ENCODE measurements at places on chromosomes 1 and 21.

DNA sequence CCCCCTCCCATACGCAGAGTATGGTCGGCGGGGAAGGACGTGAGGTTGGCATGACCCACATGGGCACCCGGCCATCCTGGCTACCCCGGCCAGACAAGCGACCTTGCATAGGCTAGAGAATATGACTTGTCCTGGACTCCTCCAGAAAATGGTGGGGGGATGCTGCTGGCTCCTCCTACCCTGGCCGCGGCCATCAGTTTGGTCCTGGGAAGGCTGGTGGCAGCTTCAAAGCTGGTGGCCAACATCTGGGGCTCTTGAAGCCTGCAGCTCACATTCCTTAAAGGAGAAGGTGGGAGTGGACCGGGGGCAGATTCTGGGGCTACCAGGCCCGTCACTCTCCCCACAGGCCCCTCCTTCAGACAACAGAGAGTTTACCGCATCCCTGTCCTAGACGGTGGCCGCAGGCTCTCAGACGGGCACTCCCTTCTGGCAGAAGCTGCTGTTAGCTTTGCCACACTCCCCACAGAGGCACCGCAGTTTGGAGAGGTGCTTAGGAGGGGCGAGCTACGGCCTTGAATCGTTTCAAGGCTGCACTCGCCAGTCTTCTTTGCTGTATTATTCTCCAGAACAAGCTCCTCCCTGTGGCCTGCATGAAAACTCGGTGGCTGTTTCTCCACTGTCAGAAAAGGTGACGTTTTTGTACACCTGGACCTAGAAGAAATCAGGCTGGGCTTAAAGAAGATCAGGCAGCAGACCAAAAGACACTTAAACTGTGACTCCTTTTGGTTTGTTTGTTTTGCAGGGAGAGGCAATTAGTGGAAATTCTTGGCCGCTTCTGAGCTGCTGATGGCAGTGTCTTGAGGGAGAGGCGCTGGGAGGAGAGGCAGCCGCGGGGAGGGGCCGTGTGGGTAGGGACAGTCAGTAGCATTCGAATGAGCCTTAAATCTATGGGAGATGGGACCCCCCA lies 68.0 kb downstream of the RUNX3 start:
- no peak for DNase-seq

- DNase-seq = no peak
These were observed 731 bp downstream of the EFNA4 start for GRCh38 chr1:155064111-155064831.

- DNase-seq = no peak
These were observed 5.8 kb downstream of the OR6P1 start for GRCh38 chr1:158564608-158565007.

GRCh38 chr1:44620072-44620471 lies 54.2 kb downstream of the TMEM53 start:
- no peak for DNase-seq

GRCh38 chr1:146013559-146013922 lies 8.0 kb downstream of the HJV start:
- no peak for DNase-seq

GRCh38 chr21:38696579-38696978 lies 109.2 kb upstream of the ETS2 start:
- DNase-seq = no peak

DNA sequence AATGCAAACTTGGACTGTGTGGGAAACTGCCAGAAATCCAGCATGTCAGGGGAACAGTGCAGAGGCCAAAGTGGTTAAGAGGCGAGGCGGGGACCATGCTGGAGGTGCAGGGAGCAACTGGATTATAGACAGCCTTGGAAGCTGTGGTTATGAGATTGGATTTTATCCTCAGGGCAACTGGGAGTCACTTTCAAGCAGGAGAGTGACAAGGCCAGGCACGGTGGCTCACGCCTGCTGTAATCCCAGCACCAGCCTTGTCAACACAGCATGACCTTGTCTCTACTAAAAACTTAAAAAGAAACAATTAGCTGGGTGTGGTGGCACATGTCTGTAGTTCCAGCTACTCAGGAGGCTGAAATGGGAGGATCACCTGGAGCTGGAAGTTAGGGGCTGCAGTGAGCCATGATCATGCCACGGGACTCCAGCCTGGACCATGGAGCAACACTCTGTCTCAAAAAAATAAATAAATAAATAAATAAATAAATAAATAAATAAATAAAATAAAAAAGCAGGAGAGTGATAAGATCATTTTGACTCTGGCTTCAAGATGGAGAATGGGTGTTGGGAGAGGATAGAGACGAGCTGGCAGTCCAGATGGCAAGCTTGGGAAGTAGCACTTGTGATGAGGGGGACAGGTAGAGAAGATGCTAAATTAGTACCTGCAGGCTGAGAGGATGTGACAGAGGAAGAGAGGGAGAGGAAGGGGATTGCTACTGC lies 3.5 kb downstream of the HAPLN2 start:
- no peak for DNase-seq

- no peak for DNase-seq
These were observed 27.9 kb downstream of the MORC3 start for GRCh38 chr21:36347962-36348328.

- no peak for DNase-seq
These were observed 242.3 kb downstream of the LMX1A start for GRCh38 chr1:165114022-165114888.

DNA sequence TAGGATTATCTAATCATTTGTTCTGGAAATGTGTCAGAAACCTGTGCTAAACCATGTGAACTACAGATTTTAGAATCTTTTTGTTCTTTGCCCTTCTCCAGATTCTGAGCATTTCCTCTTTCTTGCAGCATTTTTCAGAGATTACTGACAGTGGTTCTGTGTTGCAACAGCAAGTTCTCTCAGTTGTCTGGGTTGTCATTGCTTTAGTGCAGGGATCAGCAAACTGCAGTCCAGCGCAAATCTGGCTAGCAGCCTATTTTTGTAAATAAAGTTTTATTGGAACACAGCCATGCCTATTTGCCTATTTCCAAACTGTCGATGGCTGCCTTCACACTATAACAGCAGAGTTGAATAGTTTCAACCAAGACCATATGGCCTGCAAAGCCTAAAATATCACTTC lies 66.3 kb upstream of the LRRC8D start:
- no peak for DNase-seq

GRCh38 chr21:43971201-43971991 lies 40.7 kb upstream of the TRAPPC10 start:
- no peak for DNase-seq

- no peak for DNase-seq
These were observed 14.2 kb upstream of the MYOM3 start for GRCh38 chr1:24126018-24126671.

DNA sequence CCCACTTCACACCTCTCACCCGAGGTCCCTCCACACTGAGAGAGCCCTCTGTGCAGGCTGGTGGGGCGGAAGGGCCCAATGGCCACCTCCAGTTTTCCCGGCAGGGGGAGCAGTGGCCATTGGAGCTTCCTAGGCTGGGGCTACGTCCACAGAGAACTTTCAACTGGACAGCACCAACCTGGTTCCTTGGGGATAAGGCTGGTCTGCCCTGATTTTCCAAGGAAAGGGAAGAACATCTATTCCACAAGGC lies 20.3 kb upstream of the LAPTM5 start:
- DNase-seq = no peak

- DNase-seq = no peak
These were observed 34.1 kb downstream of the BMP8A start for GRCh38 chr1:39525366-39526165.

- no peak for DNase-seq
These were observed 148.4 kb downstream of the PSMG1 start for GRCh38 chr21:39034590-39035536.

GRCh38 chr1:86487131-86487810 lies 18.5 kb downstream of the CLCA1 start:
- DNase-seq = no peak

GRCh38 chr21:29205988-29206387 lies 75.5 kb downstream of the MAP3K7CL start:
- no peak for DNase-seq

DNA sequence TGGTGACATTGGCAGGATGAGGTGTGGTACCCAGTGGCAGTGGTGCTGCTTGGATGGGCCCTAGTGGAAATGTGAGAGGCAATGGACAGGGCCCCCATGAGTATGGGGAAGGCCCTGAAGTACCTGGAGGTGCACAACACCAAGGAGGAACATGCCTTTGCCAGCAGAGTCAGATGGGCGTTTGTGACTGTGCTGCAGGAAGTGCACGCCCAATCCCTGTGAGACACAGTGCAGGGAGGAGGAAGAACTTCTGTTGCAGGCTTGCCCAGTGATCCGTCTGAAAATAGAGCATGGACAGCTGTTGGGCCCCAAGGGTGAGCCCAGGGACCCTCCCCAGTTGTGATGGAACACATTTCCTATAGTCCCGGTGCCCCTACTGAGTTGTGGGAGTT lies 42.7 kb downstream of the GJA5 start:
- no peak for DNase-seq

GRCh38 chr21:36860736-36861594 lies 105.5 kb downstream of the HLCS start:
- DNase-seq = no peak

DNA sequence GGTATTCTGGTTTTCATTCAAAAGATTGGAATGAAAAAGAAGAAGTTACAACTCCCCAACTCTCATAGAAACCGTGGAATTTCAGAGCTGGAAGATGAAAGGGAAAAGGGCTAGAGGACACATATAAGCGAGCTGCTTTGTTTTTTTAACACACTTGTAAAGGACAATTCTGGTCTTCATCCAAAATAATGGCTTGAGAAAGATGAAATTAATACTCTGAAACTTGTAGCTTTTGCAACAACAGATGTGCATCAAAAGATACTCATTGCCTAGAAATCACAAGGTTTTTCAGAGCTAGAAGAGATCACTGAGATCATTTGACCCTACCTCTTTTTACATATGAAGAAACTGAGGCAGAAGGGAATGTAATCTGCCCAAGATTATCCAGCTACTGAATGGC lies 25.6 kb downstream of the NR5A2 start:
- no peak for DNase-seq

GRCh38 chr21:15752763-15753407 lies 23.1 kb downstream of the USP25 start:
- DNase-seq = no peak

DNA sequence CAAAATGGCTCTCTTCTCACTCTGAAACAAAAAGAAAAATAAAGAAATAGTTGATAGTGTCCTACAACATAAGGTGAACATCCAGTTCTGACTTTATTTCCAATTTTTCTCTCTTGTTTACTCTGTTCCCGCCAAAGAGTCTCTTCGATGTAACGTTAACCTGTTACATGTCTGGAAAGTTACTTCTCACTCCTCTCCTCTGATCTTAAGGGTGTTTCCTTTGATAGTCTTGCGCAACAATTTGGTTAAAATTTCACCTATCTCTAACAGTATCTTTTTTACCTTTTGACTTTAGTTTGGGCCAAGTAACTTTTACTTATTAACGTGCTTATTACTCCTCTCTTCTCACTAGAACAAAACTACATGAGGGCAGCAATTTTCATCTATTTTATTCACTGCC lies 1450.2 kb downstream of the BRINP3 start:
- no peak for DNase-seq

DNA sequence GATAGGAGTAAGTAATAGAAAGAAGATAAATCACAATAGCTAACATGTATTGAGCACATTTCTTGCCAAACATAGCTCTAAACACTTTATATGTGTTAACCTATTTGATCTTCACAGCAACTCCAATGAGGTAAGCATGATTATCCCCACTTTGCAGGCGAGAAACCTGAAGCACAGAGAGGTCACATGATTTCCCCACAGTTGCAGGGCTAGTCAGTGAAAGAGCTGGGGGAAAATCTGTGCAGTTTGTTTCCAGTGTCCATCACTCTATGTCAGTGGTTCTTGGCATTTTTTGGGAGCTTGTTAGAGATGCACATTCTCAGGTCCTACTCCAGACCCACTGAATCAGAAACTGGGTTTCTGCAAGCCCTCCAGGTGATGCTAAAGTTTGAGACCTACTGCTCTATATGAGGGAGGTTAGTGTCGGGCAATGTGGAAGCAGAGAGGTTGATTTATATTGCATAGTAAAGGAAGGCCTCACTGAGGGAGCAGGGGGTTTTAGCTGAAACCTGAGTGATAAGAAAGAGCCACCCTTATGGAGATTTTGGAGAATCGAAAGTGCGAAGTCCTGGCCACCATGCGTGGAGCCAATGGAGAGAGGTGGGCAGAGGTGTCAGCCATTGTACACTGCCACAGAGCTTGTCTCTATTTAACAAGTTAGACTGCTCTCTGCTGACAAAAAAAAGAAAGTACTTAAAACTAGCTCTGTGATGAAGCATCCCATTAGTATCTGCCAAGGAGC lies 20.9 kb downstream of the MCOLN3 start:
- no peak for DNase-seq

GRCh38 chr1:155970531-155971167 lies 7.7 kb downstream of the ARHGEF2 start:
- no peak for DNase-seq

GRCh38 chr1:100178091-100178490 lies at the start of gene LRRC39:
TSS of gene LRRC39 (minus strand) at chr1:100178256. CDS start at chr1:100168516, 9,740 bp downstream.
- DNase-seq = no peak
